Esophagus mucosa (tissue), 1 donor: ENCODE measurements at places on chromosomes 5 and 9. TPM values are rescaled to one million over a fixed set of nuclear protein-coding genes. Genes with fewer than 3 reads are reported as not detected.

DNA sequence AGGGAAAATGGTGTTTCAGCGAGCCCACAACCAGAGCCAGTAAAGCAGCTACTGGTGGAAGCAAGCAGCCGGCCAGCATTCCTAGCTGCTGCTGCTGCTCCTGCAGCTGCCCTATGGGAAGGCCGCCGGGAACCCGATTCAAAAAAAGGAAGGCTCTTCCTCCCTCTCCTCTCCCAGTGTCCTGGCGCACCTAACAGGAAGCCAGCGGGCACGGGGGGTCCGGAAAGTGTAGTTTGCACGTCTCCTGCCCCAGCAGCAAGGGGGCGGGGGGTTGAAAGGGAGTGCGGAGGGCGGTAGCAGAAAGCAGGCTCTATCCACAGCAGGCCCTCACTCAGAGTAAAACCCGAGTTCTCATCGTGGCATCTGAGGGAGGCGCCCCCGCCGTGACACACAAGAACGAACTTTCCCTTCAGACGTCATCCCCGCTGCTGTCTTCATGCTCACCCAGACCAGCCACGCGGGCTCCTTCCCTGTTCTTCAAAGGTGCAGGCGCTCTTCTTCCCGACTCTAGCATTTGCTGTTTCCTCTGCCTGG lies 16.5 kb downstream of the GRXCR2 start:
- ATAC-seq = peak; percentile 40

DNA sequence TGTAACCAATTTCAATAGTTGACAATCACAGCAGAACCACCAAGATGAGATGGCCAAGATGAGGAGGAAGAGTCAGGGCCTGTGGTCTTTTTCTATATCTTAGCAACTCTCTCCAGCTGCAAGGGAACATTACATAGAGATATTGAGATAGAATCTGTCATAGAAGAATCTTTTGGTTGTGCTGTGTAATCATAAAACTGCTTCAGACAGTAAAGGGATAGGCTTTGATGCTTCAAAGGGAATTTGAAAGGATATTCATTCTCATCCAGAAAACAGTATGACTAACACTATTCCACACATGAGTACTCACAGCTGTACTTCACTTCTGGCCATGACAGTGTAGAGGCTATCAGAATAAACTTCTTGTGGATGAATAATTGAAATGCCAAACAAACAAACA lies 145.9 kb downstream of the YIPF5 start:
- ATAC-seq = no peak

GRCh38 chr9:7289773-7290172 lies 509.8 kb downstream of the DMAC1 start:
- no peak for ATAC-seq

DNA sequence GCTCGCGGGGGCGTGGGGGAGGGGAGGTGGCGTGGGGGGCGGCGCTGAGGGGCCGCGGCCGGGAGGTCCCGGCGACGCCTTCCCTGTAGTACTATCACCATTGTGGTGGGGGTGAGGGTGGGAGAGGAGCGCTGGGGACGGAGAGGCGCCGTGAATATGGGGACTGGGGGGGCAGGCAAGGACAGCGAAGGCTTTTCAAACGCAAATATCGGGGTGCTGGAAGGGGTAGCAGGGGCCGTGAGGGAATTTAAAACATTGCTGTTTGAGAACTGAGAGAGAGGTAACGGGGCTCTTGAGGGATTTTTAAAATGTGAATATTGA lies 427 bp downstream of the RBM27 start:
- no peak for ATAC-seq

DNA sequence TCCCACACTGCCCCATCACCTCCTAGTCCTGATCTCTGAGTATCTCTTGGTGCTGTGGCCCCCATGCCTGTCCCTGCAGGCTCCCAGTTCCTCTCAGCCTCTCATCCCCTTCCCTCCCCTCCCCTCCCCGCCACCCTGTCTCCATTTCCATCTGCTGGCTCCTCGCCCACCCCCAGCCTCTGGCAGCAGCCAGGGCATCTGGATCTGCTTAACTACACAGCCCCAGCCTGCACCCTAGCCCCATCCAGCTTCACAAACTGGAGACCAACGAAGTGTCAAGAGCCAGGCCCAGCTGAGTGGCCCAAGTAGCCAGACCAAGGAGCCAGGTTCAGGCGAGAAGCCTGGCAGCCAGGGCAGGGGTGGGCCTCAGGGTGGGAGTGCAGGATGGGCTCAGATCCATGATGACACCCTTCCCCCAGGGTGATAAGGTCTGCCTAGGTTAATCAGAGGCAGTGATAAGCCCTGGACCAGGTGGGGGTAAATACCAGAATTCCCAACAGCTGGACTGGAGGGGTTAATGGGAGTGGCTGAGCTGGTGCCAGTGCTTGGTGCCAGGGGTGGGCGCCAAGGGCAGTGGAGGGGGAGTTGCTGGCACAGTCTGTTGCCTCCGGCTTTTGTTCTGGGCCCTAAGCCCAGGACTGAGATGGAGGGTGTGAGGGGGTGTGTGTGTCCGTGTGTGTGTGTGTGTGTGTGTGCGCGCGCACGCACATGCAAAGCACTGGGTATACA lies 2.5 kb downstream of the IL11RA start:
- peak; percentile 10 for ATAC-seq

- ATAC-seq = no peak
These were observed 182.5 kb downstream of the HSPA4 start for GRCh38 chr5:133234273-133234672.

- no peak for ATAC-seq
These were observed 44.4 kb downstream of the SLC12A7 start for GRCh38 chr5:1067141-1068121.

DNA sequence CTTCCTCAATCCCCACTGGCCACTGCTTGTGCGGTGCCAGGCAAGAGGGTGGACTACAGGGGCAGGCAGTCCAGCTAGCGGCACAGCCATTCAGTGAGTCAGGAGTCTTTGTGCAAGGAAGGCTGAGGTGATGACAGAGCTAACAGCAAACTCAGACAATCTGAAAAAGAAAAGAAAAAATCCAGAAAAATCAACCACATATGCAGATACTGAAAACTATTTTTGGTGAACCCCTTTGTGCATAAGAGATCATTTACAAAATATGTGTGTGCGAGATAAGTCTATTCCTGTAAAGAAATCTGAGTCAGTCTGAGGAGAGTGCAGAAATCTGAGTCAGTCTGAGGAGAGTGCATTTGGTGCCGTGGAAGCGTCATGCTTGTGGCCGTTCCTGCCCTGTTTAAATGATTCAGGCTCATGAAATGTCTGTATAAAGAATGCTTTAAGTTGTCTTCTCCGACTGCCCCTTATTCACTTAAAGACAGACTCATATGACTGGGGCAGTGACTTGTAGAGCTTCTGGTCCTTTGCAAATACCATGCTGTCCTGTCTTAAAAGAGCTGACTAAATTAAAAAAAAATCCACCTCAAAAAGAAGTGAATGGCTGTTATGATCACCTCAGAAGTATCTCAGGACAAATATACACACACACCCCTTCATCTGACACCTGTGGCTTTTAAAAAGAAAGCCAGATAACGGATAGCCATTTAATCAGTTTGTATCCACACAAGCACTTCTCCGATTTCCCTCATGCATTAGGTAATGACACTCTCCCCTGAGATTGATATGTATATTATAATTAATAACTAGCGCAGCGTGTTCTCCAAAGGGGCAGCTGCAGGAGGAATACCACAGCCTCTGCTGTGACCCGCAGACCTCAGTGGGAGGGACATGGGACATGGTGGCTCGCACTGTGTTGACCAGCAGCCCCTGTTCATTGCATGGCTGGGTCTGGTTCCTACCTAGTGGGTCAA lies 47.3 kb downstream of the TRIO start:
- ATAC-seq = peak; percentile 92

The SPATA31C1 gene
- not detected for total RNA-seq

The PCDHA7 gene
- total RNA-seq = 0.08 TPM

The HAPLN1 gene
- not detected for total RNA-seq

The KIF4B gene
- total RNA-seq = not detected

The PCDHB5 gene
- 0.40 TPM for total RNA-seq
